ENCODE measurements at places on chromosomes 1 and 21.

DNA sequence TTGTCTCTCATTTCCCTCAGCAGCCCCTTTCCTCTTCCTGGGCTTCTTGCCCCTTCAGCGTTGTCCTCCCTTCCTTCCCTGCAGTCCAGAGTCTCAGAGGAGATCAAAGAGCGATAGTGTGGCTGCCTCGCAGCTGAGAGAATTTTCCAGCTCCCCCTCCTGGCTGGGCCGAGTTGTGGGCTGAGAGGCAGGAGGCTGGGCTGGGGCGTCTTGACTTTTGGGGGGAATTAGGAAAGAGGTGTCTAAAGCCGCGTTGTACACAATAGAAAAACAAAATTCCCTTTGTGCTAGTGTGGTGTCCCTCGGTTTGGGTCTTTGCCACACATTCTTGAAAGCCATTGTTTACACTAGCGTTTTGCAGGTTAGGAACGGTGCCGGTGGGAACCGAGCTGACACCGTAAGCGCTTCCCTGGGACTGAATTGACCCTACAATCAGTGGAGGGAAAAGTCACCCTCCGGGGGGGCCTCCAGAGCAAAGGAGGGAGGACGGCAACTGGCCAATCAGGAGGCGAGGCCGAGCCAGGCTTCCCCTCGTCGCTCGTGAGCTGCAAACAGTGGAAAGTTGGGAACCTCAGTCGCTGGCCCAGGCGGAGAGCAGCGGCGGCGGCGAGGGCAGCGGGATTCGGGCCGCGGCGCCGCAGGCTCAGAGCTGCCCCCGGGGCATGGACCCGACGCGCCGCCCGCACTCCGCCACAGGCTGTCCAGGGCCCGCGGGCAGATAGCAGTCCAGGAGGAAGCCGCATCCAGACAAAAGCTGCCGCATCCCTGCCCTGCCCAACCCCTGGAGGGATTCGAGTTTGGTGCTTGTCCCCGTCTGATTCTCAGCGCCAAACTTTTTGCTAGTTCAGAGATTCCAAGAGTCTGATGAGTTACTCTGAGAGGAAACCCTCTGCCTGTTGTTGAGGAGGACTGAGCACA lies at the start of gene HMCN1:
HMCN1 (plus strand) TSS at position 574 of the 918 bp plus-strand sequence. CDS start 389 bp downstream, outside the sequence.
- no peak for DNase-seq

DNA sequence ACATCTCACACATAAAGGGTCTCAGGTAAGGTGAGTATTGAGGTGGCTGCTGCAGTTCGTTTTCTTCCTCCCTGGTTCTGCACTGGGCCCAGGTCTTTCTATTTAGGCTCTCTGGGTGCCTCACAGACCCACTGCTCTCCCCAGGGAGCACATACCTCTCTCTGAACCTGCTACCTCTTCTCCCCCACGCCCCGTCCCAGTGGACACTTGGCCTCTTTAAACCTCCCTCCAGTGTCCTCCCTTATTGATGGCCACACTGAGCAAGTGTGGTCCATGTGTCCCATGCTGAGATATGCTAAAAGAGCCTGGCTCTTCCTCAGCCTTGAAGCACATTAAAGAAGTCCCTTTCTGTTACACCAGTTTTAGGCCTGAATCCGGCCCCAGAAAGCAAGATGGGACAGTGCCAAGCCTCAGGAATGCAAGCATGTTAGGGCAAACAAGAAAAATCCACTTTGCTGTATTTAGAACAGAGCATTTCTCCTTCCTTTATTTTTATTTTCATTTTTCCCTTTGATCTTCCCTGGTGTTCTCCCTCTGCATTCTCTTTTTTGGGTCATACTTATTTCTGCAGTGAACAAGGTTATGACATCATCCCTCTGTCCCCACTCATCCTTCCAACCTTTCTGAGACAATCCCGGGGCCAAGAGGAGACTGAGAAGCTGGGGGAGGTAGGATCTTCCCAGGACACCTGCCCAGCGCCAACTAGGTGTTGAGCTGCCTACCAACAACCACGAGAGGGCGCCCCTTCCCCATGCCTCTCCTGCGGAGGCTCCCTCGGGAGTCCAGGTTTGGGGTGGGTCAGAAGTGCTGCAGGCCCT lies 5.0 kb upstream of the CHI3L2 start:
- DNase-seq, result peak; percentile 65

- DNase-seq, result no peak
Observed at GRCh38 chr1:36905941-36906340, 128.4 kb downstream of the GRIK3 start.

- no peak for DNase-seq
Observed at GRCh38 chr1:11623702-11624101, 30.5 kb downstream of the FBXO2 start.

- no peak for DNase-seq
Observed at GRCh38 chr1:77473690-77474089, 191.9 kb downstream of the AK5 start.

- DNase-seq, result no peak
Observed at GRCh38 chr1:93437976-93438605, 9.8 kb upstream of the FNBP1L start.

- DNase-seq, result no peak
Observed at GRCh38 chr1:175714350-175714749, 29.0 kb downstream of the TNR start.

DNA sequence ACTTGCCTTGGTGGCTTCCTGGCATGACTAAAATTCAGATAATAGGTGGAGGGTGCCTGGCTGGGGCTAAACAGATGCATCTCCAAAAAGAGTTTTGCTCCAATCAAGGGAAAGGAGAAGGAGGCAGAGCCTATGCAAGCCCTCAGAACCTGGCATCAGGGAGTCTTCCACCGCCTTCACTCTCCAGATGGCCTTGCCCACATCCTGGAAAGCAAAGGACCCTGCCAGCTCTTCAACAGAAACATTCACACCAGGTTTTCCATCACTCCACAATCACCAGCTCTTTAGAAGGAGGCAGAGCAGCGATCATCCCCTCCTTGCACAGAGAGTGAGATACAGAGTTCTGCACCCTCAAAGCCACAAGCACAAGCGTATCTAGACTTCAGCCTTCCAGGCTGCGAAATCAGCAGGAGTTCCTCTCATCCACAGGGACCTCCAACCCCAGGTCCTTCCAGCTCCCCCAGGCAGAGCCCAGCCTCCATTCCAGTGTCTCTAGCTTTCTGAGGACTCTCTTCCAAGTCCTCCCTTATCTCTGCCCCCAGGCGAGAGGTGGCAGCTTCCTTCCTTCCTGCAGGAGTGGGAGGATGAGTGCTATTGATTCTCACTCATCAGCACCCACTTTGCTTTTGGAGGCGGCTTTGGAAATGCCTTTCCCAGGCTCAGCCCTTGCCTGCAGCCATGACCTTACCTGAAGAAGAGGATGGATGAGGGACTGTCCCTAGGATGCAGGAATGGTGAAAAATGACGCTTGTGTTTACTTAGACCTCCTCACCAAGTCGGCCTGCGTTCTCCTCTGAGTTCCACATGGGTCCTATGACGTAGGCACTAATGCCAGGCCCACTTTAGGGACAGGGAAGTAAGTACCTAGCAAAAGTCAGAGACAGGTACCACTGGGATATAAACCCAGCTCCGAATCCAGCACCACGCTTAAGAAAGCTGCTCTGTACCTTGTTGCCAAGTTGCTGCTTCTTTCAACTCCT lies 75.4 kb downstream of the RIPK4 start:
- no peak for DNase-seq

- DNase-seq, result no peak
Observed at GRCh38 chr1:7290971-7291970, 479.8 kb upstream of the VAMP3 start.

GRCh38 chr1:87325982-87326738 lies 2.5 kb upstream of the LMO4 start:
- DNase-seq, result no peak

DNA sequence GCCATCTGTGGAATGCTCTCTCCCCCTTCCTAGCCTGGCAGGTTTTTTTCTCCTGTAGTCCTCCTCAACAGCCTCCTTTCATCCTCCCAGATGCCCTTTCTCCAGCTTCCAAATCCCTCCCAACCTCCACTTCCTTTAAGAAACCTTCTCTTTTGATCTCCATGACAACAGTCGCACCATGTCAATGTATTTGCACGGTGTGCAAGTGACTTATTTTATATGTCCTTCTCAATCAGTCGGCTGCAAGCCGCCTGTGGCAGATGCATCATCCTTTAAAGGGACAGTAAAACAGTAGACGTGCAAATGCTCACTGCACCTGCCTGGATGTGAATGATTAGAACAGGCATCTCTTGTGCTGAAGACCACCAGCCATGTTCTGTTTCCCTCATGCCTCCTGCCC lies 285.2 kb downstream of the PCP4 start:
- DNase-seq, result no peak

DNA sequence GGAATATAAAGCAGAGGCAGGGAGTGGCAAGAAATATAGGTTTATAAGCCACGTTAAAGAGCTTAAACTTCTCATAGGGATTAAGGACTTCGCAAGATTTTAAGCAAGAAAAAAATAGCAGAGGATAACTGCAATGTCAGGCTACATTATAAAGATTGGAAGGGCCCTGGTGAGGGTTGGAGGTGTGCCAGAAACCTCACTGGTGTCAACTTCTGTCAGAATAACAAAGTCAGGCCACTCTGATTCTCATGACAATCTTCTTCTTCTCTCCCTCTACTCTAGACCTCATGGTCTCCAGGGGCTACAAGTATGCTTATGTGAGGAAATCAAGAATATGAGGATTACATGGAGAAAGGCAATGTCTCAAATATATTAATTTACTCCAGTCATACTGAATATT lies 32.6 kb upstream of the FMO2 start:
- DNase-seq, result no peak

GRCh38 chr1:10510520-10511493 lies 36.1 kb downstream of the PEX14 start:
- peak; percentile 62 for DNase-seq

DNA sequence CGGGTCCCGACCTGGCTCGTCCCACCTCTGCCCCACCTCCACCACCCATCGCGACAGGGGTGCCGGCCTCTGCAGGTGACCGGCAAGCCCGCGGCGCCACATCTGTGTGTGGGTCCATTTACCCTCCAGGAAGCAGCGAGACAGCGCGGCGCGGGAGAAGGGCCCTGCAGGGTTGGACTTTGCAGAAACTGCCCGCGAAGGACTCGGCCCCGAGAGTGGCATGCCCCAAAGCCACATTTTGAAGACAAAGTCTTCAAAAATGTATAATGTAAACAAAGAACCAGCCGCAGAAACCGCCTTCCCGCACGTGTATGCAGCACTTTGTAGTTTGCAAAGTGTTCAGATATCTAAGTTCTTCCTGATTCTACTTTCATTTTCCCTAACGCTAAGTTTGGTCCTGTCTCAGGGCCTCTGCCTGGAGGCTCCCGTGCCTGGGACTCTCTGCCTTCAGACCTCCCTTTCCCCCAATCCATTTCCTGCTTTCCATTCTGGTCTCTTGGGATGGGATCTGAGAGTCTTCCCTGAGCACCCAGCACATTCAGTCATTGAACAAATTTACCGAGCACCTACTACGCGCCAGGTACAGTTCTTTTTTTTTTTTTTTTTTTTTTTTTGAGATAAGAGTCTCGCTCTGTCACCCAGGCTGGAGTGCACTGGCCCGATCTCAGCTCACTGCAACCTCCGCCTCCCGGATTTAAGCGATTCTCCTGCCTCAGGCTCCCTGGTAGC lies 524 bp upstream of the TMCO4 start:
- peak; percentile 26 for DNase-seq

DNA sequence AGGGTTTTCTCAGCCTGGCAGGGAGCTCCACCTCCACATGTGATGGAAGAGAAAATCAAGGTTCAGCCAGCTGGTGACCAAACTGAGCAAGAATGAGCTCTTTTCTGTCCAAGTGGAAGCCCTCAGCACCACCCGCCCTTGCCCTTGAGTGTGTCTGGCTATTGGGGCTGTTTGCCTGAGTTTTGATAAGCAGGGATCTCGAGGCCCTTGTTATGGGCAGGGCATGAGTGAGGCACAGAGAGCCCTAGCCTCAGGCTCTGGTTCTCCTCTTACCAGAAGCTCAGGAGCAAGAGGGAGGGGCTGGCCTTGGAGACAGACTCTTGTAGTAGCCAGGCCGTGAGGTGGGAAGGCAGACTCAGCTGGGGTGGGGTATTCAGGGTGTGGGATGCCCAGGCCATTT lies 37.5 kb upstream of the ARF1 start:
- no peak for DNase-seq

DNA sequence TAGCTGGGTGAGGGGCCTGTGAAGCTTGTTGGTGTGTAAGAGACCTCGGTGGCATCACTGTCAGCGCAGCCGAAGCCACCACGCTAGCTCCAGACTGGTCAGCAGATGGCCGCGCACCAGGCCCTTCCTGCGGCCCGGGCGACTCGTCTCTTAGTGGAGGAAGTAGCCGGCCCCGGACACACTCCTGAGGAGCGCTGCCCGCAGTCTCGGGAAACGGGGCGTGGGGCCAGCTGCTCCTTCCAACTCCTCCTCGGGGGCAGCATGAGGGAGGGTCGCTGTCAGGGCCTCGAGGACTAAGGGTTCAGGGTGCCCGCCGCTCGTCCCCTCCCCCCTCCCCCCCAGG lies 20.4 kb downstream of the H3-3A start:
- DNase-seq, result no peak

DNA sequence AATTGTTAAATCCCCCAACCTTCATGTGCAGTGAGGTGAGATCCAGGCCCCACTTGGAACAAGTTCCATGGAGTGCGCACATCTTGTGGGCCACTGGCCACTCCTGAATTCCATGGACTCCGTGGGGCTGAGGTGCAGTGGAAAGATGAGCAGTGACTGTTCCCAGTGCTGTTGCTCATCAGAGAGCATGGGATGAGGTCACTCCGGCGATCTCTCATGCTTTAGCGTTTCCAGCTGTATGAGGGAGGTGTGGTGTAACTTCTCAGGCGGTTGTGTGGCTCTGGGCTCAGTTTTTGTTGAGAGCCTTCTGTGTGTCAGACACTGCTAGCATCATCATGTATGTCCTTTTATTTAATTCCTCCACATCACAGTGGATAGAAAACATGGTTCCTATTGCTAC lies 96.2 kb downstream of the GALNT2 start:
- no peak for DNase-seq

DNA sequence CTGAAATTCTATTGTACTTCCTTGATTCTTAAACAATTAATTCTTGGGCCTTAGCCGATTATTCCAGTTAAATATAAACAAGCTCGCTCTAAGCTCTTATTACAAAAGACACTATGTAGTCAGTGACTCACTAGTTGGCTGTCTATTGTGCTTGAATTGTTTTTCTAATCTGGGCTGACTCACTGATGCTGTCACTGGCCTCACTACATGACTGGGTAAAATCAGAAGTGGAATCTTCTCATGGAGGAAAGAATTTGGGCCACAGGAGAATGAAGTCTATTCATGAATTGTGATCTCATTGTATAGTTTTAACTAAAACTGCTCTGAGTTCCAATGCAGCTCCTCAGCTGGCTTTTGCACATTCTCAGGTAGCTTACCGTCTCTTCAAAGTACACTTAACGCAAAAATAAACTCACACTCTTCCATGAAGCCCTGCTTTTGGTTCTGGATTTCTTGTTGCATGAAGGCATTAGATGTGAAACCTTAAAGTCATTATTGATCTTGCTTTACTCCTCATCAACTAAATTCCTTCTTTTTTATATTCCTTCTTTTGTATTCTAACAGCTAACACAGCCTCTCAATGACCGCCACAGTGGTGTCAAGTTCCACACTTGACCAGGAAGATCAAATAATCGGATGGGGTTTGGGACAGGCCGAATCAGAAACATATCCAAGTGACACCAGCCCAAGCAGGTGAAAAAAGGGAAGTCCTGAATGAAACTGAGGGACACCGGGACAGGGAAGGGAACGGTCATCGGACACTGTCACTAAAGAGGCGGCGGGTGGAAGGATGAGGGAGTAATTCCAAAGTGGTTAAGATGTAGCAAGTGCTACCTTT lies 80.9 kb upstream of the LBR start:
- DNase-seq, result no peak

Measured in activated T-helper 1 cell treated with Interleukin-2 at 50 U/mL for 16 hours (primary cell).